Fibroblast of lung (primary cell): ENCODE measurements at places on chromosomes 2 and 18. TPM values are rescaled to one million over a fixed set of nuclear protein-coding genes. Genes with fewer than 3 reads are reported as not detected.

The SPC25 gene
- polyA plus RNA-seq: 4.8 and 21.6 TPM in 2 replicates

The INHBB gene
- 0.01 TPM in 1 of 2 replicates, not detected in the other for polyA plus RNA-seq

The IFIH1 gene
- polyA plus RNA-seq: 2.9 and 4.2 TPM in 2 replicates

The TUBA4A gene
- polyA plus RNA-seq: 14.7 and 34.2 TPM in 2 replicates

The CRYBA2 gene
- polyA plus RNA-seq: not detected in 2 replicates

The SH2D6 gene
- 0.16 and 0.29 TPM in 2 replicates for polyA plus RNA-seq

The ZNF804A gene
- polyA plus RNA-seq: 3.5 and 6.9 TPM in 2 replicates

The METTL21A gene
- polyA plus RNA-seq: 11.4 and 12.1 TPM in 2 replicates

The CHST10 gene
- 6.7 TPM in 2 replicates for polyA plus RNA-seq

The CDH19 gene
- polyA plus RNA-seq: not detected in 2 replicates

The KLHL14 gene
- not detected in 2 replicates for polyA plus RNA-seq

The CFC1 gene
- not detected in 2 replicates for polyA plus RNA-seq

The LDLRAD4 gene
- polyA plus RNA-seq: not detected in 2 replicates

The C2orf80 gene
- polyA plus RNA-seq: not detected in 2 replicates

The FAM110C gene
- polyA plus RNA-seq: not detected in 2 replicates

The ARL5A gene
- polyA plus RNA-seq: 25.1 and 29.8 TPM in 2 replicates

The TFPI gene
- 141 and 274 TPM in 2 replicates for polyA plus RNA-seq

- no peak for DNase-seq
These were observed 20.4 kb downstream of the MBP start for GRCh38 chr18:77111951-77112746.

DNA sequence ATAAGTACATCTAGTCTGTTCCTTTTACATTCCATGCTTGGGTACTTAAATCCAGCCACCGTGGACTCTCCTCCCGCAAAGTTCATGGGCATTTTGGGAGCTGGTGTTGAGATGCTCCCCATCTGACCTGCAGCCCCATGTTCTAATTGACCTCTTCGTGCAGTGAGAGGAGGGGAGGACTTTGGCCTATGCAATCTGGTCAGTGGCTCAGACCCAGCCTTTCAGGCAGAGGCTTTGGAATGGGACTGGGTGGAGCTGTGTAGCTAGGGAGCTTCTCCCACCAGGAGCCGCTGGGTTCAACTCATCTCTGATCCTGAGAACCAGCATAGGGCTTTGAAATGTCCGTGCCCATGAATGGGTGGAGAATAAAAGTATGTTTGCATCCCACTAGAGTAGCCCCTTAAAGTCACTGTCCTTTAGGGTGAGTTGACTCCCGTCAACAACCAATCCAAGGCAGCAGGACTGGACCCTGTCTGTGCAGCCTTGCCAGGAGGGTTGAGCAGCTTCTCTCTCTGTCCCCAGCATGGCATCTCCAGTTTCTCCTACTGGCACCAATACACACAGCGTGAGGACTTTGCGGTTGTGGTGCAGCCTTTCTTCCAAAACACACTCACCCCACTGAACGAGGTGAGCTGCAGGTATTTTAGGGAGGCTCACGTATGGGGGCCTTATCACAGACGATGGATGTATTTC is 120.0 kb upstream of the PPP1CB start:
- DNase-seq: no peak

GRCh38 chr18:8982416-8983183 is 119.9 kb upstream of the NDUFV2 start:
- peak; percentile 82 for DNase-seq

GRCh38 chr2:50777954-50778353 is 254.0 kb downstream of the NRXN1 start:
- no peak for DNase-seq

- DNase-seq: no peak
These were observed 490.0 kb downstream of the THSD7B start for GRCh38 chr2:137255345-137255744.

DNA sequence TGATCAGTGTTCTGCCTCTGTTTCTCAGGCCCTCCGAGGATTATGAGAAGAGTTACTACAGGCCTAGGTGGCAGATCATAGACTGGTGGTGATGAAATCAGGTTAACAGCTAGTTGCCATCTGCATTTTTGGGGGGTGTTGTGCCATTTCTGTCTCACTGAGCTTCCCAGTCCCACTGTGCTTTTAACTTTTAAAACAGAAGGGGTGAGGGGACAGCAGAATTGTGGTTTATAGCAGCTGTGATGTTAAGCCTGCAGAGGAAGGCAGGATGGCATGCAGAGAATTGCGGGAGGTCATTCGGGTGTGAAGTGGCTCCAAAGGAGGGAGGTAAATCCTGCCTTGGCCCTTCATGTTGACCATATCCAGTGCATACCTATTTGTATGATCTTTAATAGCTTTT is 5.0 kb downstream of the CAB39 start:
- no peak for DNase-seq

GRCh38 chr18:36680042-36680441 is 148.8 kb downstream of the TPGS2 start:
- DNase-seq: no peak

GRCh38 chr18:54946149-54946581 is 13.1 kb downstream of the CCDC68 start:
- peak; percentile 33 for DNase-seq

GRCh38 chr2:37168217-37168981 is 11.6 kb upstream of the EIF2AK2 start:
- peak; percentile 39 for DNase-seq

DNA sequence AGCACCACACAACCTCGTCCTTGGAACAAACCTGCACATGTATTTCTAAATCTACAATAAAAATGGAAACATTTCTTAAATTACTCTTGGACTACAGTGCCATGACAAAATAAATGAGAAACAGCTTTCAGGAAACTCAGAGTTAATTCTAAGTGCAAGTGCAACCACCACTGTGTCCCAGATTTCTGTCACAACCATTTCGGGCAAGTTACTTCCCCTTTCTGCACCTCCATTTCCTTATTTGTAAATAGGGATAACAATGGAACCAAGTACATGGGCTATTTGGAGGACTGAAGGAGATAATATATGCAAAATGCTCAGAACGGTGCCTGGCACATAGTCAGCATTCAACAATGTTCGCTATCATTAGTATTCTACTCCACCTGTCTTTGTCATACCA is 93.2 kb downstream of the CACNB4 start:
- no peak for DNase-seq

- DNase-seq: no peak
These were observed 35.1 kb upstream of the SLC14A1 start for GRCh38 chr18:45688833-45689232.

GRCh38 chr2:72113847-72114692 is 33.6 kb downstream of the CYP26B1 start:
- no peak for DNase-seq

DNA sequence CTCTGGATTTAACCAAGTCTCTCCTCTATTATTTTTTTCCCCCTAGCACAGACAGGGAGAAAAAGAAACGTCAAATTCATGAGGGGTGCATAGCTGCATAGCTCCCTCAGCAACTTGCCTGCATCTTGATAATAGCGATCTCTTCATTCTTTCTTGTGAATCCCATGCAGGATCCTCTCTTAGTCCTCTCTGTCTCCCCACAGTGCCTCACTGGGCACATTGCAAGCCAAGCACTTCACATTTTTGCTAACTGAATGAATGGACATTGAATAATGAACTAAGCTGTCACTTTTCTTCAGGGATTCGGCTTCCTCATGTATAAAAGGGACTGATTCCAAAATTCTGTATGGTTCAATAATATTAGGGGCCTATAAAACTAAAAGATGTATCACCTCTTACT is 2.9 kb upstream of the EPB41L3 start:
- DNase-seq: peak; percentile 74

GRCh38 chr2:240918258-240919091 is 12.3 kb downstream of the CROCC2 start:
- no peak for DNase-seq

- no peak for DNase-seq
These were observed 44.2 kb upstream of the TAF1B start for GRCh38 chr2:9799011-9799596.

- peak; percentile 11 for DNase-seq
These were observed 30.5 kb downstream of the GCKR start for GRCh38 chr2:27527182-27527581.

DNA sequence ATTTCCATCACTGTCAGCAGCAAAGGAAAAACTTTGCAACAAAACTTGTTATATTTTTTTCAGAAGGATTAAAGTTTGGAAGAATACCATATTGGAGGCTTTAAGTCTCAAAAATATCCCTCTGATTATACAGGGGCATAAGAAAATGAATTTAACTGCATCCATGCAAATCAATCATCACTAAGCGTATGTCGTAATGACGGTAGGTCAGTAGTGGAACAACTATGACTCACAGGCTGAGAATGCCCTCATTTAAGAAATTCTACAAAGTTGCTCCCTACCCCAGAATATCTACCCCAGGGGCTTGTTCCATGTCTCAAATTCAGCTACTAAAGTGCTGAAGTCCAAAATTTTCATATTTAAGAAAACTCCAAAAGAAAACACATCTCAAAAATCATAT is 12.5 kb upstream of the NAB1 start:
- peak; percentile 88 for DNase-seq

DNA sequence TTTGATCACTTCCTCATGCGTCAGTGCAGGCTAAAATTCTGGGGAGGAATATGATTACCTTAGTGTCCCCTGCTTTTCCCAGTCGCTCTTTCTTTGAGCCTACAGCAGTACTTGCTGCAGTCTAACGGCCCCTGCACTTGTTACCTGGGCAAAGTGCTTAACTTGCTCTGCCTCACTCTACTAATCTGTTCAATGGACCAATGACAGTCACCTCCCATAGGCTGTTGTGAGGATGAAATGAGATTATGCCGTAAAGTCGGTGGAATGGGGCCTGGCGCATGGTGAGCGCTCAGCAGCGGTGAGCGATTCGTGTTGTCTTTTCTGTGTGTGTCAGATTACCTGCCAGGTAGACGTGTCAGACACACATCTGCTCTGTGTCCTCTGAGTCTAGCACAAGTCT is 5.3 kb downstream of the TNS1 start:
- DNase-seq: no peak

- DNase-seq: no peak
These were observed 413.1 kb downstream of the PARD3B start for GRCh38 chr2:204958371-204958770.

DNA sequence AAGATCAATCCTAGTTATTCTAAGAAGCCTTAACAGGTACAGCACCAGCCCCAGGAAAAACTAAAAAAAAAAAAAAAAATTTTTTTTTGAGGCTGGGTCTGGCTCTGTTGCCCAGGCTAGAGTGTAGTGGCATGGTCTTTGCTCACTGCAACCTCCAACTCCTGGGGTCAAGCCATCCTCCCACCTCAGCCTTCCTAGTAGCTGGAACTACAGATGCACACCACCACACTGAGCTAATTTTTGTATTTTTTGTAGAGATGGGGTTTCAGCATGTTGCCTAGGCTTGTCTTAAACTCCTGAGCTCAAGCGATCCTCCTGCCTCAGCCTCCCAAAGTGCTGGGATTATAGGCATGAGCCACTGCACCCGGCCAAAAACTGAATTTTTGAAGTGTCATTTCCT is 10.3 kb upstream of the ALPK2 start:
- DNase-seq: no peak

GRCh38 chr2:224934526-224935188 is 107.6 kb downstream of the DOCK10 start:
- DNase-seq: peak; percentile 54

DNA sequence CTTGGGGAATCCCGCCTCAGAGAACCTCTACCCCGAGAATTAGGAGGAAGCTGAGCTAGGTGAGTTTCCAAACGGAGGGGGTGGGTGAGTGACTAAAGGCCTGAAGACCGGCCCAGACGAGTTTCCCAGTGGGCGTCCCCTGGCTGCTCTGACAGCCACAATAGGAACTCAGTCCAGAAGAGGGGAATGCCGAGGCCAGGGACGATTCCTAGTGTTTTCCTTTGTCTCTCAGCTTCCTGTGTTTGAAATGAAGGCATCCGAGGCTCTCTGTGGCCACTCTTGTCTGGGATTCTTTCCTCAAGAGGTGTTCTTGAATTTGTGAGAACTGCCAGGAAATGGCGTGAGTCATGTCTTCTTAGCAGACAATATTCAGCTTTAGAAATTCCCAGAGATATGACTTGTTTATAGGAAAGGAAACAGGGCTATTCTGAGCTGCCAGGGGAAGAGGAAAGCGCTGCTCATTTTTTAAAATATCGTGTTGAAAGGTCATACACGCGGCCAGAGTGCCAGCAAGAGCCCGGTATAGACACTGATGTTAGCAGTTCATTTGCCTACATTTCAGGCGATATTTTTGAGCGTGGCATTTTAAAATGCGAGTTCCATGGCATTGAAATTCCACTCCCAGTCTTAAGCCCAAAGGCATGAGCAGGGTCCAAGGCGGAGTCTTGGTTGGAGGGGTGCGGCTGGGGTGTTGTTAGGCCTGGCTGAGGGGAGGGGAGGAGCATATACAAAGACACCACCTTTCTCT is 169.1 kb upstream of the KLF7 start:
- peak; percentile 96 for DNase-seq

GRCh38 chr2:88161446-88162244 is 8.5 kb upstream of the THNSL2 start:
- DNase-seq: no peak

GRCh38 chr2:231800493-231801091 is 14.3 kb downstream of the COPS7B start:
- DNase-seq: peak; percentile 17

GRCh38 chr2:215613280-215613679 is 177.4 kb upstream of the FN1 start:
- peak; percentile 72 for DNase-seq

DNA sequence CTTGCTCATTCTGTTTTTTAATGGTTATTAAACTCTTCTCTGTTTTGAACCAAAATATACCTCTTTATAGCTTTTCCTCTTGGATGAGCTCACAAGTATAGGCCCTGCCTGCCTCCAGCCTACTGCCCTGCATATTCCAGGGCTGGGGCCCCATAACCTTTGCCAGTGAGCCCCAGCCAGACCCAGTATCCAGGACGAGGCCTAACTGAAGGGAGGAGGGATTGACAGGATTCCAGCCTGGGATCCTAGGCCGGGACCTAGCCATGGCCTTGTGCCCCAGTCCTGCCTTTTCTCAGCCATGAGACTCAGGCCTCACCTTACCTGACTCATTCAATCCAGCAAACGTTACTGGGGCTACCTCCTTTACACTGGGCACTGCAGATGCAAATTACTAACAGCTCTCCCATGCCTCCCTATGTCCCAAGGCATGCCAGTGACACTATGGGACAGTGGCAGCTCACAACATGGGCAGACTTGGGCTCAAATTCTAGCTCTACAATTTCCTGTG is 159.2 kb downstream of the DDX1 start:
- no peak for DNase-seq

DNA sequence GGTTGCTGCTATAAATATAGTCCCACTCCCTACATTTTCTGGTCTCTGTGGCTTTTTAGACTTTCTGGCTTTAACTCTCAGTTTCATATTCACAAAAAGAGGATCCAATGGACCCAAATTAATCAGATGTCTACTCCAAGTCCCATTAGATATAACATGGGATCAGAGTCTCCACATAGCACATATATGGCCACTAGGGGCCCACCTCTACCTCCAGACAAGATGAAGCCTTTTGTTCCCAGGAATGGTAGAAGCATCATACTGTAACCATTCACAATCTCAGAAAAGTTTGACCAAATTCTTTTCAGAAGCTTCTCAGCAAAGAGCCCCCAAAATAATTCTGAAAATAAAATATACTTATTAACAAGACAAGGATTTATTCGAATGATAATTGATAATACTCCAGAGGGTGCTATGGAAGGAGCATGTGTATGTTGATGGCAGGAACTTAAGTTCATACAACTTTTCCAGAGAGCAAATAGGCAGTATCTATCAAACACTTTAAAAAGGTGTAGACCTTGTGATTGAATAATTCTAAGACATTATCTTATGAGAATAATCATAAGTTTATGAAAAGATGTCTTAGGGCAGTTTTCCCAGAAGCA is 382.3 kb upstream of the CRIM1 start:
- DNase-seq: peak; percentile 43
